ENCODE measurements at places on chromosomes 16 and 17.

DNA sequence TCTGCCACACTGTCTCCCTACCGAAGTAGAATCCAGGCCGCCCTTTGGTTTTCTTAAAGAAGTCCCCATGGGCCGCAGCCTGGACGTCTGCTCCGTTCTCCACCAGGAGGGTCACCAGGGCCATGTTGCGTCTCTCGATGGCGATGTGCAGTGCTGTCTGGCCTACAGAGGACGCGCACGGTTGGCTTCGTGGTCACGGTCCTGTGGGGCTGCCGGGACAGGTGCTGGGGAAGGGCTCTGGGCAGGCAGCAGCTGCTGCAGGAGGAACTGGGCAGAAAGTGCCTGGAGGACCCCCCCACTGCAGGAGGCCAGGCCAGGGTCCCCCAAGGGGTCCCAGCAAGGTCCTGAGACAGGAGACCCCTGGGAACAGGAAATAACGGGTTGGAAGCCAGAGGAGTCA is 19.0 kb downstream of the TRPV1 start:
- DNase-seq = no peak

GRCh38 chr17:11986942-11987329 is 10.3 kb downstream of the ZNF18 start:
- no peak for DNase-seq

DNA sequence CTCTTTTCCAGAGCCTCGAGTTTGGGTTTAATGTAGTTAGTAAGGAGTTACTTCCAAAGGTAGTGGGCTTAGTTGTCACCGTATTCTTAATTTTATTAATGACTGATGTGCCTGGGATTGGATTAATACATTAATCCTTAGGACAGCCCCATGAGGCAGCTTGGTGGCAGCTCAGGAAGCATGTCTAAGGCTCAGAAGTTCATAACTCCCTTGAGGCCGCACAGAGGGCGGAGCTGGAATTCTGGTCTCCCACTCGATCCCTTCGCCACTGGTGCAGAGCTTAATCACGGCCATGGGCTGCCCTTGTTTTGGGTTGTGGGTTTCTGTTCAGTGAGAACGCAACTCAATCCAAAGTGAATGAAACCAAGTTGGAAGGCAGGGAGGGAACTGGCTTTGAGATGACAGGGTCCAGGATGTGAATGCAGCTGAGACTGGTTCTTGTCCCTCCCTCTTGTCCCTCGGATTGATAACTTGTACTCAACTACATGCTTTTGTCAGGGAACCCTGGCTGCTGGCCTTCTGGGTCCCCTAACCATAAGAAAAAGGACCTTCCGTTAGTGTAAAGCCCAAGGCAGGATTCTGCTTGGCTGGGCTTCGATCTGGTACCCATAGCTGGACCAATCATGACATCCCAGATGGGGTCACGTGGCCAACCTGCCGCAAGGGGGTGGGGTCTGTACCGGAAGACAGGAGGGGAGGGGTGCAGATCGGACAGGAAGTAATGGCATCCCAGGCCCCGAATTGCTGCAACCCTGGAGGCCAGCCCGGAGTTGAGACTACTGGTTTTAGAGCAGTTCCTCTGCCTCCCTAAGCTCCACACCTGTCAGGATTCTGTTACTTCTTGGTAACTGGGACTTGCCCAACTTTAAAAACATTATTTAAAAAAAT is 45.4 kb downstream of the SNX20 start:
- DNase-seq = peak; percentile 46

DNA sequence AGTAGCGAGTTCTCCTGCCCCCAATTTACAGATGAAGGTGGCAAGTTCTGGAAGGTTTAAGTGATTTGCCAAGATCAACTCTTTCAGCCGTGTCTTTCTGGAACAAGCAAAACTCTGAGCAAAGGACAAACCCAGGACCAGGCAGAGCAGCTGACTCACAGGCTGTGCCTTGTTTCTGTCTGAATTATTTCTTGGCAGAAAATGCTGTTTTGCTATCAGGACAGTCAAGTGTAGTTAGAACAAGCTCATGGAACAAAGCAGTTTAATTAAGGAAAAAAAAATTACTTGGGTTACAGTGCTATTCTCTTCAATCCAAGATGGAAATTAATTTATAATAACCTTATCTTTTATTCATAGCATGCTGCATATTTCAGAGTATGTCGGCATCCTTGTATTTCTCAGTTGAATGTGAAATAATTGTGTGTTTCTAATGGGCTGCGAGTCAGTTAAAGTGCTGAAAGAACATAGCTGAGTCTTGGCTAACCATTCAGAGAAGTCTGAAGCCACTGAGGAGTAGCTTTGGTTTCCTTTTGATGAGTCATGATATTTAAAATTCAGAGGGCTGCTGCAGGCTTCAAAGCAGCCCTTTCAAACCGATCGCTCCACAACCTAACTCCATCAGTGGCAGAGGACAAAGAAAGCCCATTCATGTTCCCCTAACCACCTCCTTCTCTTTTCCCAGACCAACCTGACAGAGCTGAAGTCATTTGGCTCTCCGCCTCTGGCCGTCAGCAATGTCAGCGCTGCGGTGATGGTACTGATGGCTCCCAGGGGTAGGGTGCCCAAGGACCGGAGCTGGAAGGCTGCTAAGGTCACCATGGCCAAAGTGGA is 143.7 kb downstream of the ZNF18 start:
- DNase-seq = no peak

DNA sequence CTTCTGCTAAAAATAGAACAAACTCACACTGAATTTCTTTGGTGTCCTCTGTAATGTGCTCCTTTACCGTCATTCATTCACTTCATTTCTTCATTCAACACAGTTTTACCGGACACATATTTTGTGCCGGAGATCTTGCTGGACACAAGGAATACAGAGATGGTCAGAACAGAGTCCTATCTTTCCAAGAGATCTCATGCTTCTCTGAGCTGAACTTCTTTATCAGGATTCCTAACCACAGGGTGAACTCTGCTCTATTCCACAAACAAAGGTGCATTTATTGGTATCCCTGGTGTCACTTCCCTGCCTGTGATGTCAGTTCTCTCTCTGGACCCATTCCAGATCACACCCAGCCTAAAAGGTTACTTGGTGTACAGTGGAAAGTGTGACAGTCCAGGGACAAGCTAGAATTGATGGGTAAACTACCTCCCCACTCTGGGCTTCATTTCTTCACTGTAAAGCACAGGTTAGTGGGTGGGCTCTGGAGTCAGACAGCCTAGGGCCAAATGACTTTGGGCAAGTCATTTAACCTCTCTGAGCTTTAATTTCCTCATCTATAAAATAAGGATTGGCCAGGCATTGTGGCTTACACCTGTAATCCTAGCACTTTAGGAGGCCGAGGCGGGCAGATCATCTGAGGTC is 4.2 kb downstream of the IFI35 start:
- DNase-seq = no peak

- DNase-seq = no peak
Observed at GRCh38 chr17:67993998-67994361, 2.3 kb downstream of the C17orf58 start.

DNA sequence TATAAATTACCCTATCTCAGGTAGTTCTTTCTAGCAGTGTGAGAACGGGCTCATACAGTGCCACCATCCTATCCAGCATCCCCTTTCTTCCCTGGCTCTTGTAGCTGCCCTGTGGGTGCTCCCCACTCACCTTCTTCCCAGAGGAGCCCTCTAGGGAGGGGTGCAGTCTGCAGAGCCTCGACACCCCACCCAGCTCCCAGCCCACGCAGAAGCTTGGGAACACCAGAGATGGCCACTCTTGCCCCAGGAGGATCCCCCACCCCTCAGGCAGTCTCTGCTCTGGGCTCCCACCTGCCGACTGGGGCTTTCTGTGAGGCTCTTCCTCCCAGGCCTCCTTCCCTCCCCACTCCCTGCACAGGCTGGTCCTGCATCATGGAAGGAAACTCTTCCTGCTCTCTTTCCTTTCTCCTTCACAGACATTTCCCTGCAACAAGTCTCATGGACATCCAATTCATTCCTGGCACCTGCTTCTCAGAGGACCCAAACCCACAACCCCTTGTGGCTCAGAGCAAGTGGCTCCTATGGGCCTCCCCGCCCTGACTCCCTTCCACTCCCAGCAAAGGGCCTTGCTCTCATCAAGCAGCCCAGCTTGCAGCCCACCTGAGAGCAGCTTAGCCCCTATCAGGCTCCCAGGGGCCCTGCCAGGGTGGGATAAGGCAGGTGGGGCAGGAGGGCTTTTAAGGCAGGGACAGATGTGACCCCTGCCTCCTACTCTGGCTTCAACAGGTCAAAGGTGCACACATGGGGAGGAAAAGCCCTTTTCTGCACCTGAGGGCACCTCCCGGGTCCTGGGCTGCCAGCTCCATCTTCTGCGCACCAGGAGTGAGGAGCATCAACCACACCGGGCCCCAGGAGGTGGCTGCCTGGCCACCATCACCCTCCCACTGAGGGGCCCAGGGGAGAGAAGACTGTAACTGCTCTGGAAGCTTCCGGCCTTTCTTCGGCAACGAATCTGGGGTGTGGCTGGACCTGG is 263.8 kb upstream of the TNRC6C start:
- DNase-seq = no peak

GRCh38 chr17:82049521-82049971 is 2.1 kb downstream of the RFNG start:
- DNase-seq = no peak

Data from activated T-cell treated with anti-CD3 and anti-CD28 coated beads, Interleukin-2, amount 50 U/mL, for 48 hours (primary cell).